ENCODE measurements at places on chromosomes 2 and 18. TPM values are rescaled to one million over a fixed set of nuclear protein-coding genes. Genes with fewer than 3 reads are reported as not detected.

The STRADB gene
- 35.5 TPM for total RNA-seq

GRCh38 chr2:105797298-105797819 lies 52.6 kb downstream of the NCK2 start:
- DNase-seq, result peak; percentile 79

DNA sequence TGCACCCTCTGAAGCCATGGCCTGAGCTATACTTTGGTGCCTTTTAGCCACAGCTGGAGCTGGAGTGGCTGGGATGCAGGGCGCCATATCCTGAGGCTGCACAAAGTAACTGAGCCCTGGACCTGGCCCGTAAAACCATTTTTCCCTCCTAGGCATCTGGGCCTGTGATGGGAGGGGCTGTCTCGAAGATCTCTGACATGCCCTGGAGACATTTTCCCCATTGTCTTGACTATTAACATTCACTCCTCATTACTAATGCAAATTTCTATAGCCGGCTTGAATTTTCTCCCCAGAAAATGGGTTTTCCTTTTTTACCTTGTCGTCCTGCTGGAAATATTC lies 15.4 kb downstream of the TAF1B start:
- DNase-seq, result no peak

GRCh38 chr2:99139003-99139402 lies 2.5 kb upstream of the C2orf15 start:
- DNase-seq, result no peak

DNA sequence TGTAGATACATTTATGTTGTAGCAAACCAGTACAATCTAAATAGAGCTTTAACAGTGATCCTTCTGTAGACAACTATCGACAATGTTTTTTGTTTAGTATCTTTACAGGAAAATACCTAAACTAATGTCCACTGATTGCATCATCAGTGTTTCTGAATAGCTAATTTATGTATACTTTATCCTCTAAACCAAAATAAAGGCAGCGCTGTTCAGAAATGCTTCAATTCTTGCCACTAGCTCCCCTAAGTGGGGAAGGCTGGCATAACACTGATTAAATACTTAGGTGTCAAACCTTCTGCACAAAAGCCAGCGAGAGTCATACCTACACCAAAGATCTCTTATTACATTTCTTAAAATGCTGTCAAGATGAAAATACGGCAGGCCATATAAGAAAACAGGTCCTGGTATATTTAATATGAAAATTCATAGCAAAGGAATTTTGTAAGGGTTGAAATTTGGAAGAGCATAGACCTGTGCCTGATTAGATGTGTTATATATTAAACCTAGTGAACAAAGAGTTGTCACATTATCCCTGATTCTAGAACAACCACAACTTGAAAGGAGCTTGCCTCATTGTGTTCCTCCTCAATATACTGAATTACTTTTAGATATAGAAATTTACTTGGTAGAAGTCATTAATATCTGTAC lies 1693.4 kb upstream of the SLC39A10 start:
- peak; percentile 73 for DNase-seq

The MAP3K19 gene
- not detected for total RNA-seq

DNA sequence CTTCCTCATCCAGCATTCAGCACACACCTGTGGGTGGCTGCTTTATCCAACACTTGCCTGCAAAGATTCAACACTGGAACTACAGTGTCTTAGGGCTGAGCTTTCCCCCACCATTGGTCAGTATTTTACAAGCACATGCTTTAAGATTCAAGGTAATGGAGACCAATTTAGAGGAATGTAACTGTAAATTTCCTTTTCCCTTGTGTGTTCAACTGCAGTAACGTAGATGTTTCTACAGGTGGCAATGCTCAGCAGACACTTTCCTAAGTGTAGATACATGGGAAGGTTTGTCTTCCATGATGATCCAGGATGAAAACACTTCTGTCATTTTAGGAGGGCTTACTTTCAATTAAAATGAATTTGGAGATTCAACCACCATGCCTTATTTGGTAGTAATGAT lies 143.6 kb upstream of the PXDN start:
- DNase-seq, result peak; percentile 34

- DNase-seq, result no peak
These were observed 32.2 kb downstream of the QPCT start for GRCh38 chr2:37376421-37377186.

The ADRA2B gene
- total RNA-seq, result 61.8 TPM

DNA sequence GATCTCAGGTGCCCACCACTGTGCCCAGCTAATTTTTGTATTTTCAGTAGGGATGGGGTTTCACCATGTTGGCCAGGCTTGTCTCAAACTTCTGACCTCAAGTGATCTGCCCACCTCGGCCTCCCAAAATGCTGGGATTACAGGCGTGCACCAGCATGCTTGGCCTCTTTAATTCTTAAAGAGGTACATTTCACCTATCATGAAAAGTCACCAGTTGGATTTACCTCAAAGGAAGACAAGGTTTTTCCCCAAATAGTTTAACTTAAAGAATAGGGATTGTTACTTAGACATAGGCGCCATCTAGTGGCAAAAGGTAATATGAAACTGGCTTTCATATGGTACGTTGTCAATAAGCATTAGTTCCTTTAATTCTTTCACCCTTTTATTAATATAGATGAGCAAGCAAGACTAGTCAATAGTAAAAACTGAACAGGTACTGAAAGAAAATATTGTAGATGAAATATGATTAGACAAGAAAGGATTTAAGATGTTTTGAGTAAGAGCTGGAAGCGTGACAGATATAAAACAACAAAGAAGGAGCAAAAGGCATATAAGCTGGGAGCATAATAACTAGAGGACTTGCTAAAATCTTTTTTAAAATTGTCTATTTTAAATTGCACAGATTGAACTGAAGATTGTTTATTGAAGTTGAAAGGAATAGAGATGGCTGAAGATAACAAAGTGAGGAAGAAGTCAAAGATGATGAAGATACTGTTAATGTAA lies 35.0 kb upstream of the PSMD14 start:
- peak; percentile 75 for DNase-seq

DNA sequence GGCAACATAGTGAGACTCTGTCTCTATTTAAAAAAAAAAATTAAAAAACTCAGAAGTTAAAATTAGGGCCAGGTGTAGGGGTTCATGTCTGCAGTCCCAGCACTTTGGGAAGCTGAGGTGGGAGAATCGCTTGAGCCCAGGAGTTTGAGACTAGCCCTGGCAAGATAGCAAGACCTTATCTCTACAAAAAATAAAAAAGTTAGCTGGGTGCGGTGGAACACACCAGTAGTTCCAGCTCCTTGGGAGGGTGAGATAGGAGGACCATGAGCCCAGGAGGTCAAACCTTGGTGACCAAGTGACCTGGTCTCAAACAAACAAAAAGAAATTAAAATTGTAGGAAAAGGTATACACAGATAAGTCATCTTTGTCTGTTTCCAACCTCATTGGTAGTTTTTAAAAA lies 11.3 kb downstream of the TTLL4 start:
- DNase-seq, result no peak

The TGFA gene
- 0.21 TPM for total RNA-seq

The ANKRD23 gene
- total RNA-seq, result 4.8 TPM

GRCh38 chr2:101474731-101475384 lies at the start of gene RFX8:
Gene RFX8 (minus strand): TSS chr2:101475112. CDS start chr2:101466848, 8,264 bp downstream.
- peak; percentile 90 for DNase-seq

DNA sequence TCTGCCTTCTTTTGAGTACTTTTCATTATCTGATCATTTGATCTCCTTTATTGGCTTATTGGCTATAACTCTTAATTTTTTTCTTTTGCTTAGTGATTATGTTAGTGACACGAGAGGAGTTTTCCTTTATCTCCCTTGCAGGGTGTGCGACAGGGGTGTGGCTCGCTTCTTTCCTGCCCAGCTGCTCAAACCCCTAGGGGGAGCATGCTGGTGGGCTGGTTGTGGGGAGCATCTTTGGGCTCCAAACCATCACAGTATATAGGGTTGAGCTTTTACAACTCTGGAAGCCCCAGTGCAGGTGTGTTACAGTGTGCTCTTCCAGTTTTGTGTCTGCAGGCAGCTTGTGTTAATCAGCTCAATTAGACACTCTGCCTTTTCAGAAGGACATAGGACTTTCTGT lies 357.0 kb upstream of the TMEFF2 start:
- DNase-seq, result no peak

The PDCD1 gene
- total RNA-seq, result not detected

DNA sequence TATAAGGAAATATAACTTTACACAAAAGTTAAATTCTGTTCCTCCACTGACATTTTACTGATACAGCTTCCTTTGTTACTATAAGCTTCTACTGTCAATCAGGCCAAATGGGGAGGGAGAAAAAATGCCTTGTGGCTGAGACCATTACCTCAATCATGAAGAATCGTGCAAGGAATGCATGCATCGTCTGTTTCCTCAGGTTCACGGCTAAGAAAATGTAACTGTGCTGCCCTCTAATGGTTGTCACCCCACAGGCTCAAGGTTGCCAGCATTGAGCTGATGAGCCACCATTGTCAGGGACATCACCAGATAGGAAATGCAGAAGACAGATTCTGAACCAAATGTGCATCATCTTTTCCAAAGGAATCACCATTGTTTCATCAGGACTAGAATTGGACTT lies 426.9 kb downstream of the CDH2 start:
- DNase-seq, result peak; percentile 81

GRCh38 chr2:3533836-3534235 lies 14.5 kb upstream of the ADI1 start:
- DNase-seq, result no peak

The LOXHD1 gene
- 0.21 TPM for total RNA-seq

DNA sequence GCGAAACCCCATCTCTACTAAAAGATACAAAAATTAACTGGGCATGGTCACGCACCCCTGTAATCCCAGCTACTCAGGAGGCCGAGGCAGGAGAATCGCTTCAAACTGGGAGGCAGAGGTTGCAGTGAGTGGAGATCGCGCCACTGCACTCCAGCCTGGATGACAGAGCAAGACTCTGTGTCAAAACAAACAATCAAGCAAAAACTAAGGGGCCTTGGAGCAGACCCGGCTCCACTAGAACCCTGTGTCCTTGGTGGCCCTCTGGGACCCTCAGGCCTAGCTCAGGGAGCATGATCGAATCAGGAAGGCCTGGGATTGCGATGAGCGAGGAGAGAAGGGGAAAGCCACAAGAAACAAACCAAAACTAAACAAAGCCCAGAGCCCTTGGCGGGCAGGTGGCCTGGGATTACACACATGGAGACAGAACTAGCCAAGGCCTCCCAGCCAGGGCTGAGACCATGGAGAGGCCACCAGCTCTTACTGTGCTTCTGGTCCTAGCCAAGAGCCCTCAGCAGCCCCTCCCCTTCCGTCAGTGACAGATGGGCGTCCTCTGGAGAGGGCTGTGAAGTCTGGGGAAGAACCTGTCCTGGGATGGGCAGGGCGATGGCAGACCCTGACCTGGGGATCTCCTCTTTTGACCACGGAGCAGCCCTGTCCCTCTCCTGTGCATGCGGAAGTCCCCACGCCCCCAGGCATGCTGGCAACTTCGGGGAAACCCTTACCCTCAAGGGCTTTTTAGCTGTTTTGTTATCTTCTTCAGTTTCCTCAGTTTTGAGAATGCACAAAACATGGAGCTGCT lies 27.4 kb upstream of the CATIP start:
- DNase-seq, result no peak

DNA sequence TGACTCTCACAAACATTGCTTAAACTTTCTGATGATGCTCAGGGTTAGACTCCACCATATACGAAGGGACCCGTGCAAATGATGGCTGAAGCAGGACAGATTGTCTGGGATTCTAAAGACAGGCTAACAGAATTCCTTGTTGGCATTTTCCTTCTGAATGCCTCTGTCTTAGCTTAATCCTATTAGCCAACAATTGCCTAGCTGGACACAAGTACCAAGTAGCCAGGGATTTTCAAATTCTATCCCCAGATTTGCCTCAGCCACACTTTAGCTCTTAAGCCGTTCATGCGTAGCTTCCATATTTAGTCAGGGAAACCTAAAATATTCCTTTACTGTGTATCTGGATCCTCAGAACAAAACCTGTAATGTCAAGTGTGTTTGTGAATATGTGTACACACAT lies 40.0 kb downstream of the COL4A3 start:
- DNase-seq, result no peak

The CNGA3 gene
- total RNA-seq, result 0.04 TPM

The SLC8A1 gene
- total RNA-seq, result 492 TPM

GRCh38 chr18:6239716-6240115 lies 175.0 kb downstream of the L3MBTL4 start:
- peak; percentile 51 for DNase-seq

DNA sequence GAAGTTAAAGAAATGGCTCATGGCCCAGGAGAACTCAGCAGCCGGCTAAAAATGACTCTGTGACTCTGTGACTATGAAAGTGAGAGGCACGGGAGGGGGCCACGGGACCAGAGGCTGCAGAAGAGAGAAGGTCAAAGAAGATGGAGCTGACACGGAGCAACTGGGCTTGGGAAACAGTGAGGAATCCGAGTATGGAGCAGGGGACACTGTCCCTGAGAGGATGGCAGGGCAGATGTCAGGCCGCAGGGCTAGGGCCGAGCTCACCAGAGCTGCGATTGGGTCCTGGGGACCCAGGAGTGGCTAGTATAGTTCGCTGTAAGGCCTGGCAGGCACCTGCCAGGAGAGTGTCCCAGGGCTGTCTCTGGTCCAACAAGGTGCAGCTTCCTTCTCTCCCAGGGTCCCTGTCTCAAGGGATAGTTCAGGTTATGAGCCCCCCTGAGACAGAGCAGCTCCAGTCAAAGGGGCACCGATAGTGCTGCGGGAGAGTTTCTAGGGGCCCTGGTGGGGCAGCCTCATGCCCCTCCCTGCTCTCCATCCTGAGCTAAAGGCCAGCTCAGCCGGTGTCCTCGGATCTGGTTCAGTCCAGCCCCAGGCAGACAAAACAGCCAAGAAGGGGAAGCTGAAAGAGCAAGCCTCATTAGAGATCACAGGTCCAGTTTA lies 42.7 kb downstream of the CIB4 start:
- DNase-seq, result no peak

- no peak for DNase-seq
These were observed 476.5 kb downstream of the LRP1B start for GRCh38 chr2:141654311-141654710.

The PTCD3 gene
- 107 TPM for total RNA-seq

- no peak for DNase-seq
These were observed 168.4 kb downstream of the IRS1 start for GRCh38 chr2:226631187-226631586.

- DNase-seq, result no peak
These were observed 49.9 kb upstream of the TXNDC2 start for GRCh38 chr18:9835825-9836224.

The PRKAG3 gene
- not detected for total RNA-seq

DNA sequence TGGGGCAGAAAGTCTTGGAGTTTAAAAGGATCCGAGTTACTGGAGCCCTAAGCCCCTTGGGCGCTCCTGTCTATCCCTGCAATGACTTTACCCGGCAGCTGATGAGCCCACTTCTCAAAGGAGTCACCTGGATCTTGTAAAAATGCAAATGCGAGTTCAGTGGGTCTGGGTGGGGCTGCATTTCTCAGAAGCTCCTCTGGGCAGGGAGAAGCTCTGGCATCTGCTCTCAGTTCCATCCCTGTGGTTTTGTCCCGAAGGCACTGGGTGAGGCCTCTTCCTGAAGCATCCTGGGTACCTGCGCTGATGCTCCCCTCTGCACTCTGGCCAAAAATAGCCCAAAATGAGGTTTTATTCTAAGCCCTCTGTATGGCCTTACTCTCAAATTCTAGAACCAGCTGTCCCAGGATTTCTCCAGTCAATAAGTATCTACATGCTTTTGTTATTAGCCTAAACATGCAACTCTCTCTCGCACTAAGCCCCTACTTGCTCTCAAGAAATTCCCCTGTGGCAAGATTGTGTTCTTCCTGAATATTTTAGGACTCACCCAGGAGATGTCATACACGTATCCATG lies 167.8 kb upstream of the APCDD1 start:
- no peak for DNase-seq

- DNase-seq, result no peak
These were observed 82.7 kb downstream of the SH3BP4 start for GRCh38 chr2:235034265-235035118.

Data from cardiac muscle cell (in vitro differentiated cells and primary cell).